Activated T-cell treated with anti-CD3 and anti-CD28 coated beads for 1 hour (primary cell): ENCODE measurements at places on chromosomes 11 and 22.

DNA sequence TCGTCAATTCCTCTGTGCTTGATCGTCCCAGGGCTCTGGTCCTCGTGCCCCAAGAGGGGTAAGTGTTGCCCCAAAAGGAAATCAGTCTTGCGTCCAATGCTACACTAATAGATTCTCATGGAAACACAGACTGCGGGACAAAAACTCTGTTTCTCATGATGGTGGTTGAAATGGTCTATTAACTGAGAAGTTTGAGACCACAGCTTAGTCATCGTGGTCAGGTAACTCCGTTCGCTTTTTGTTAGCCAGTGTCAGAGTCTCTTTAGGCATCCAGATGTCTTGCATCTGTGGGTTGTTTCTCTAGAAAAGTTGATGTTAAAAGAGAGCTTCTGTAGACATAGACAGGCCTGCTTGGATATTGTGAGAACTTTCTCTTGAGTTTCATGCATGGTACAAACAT is 104.6 kb upstream of the SORL1-AS1 start:
- DNase-seq, result no peak

DNA sequence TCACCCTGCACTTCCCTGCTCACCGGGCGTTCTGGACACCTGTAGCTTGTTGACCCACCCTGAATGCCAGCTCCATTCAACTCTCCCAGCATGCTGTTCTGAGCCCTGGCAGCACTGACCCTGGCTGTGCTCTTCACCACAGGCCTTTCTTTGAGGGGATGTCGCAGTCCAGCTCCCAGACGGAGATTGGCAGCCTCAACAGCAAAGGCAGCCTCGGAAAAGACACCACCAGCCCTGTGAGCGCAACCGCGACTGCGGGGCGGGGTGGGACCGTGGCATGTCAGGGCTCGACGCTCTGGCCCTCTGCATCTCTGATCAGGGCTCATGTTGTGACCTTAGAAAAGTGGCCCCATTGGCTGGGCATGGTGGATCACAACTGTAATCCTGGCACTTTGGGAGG is 47.4 kb upstream of the RAB1B start:
- DNase-seq, result no peak

DNA sequence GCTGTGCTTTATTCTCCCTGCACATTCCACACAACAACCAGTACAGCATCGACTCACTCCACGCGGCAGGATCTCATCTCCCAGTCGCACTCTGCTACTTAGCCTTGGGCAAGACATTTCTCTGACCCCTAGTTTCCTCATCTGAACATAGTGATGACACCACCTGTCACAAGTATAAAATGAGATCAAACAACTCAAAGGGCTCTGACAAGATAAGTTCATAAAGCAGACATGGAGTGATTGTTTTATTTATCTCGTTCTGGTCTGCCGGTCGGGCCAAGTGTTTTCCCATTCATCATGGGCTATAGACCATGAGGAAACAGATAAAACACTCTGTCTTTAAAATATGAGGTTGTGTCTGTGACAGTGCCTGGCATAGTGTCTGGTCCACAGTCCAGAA is 35.0 kb downstream of the DSCAML1 start:
- DNase-seq, result no peak

DNA sequence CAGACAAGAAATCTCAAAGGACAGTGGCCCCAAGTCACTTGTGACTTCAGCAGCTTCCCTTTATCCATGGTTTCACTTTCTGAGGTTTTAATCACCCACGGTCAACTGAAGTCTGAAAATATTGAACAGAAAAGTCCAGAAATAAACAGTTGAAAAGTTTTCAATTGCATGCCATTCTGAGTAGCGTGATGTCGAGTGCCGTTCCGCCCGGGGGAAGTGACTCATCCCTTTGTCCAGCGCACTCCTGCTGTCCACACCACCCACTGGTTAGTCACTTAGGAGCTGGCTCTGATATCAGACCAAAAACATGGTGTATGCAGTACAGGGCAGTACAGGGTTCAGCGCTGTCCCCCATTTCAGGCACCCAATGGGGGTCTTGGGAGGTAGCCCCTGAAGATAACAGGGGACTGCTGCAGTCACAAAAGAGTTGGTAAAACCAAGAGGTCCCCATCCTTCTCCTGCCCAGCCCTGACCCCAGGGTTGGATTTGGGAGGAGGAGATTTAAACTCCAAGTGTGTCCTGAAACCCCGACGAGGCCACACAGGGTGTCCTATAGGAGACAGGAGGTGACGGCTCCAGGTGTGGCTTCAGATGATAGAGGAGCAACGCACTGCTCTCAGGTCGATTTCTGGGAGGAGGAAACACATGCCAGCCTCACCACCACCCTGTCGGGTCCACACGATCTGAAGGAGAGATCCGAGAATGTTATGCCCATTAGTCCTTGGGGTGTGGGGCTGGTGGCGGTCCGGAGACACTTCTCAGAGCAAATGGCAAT is 390.1 kb downstream of the CTTN start:
- no peak for DNase-seq

GRCh38 chr22:46352691-46353386 is 17.3 kb downstream of the TRMU start:
- no peak for DNase-seq

- no peak for DNase-seq
Observed at GRCh38 chr11:125923633-125924032, 19.3 kb downstream of the DDX25 start.

GRCh38 chr11:76193219-76193618 is 13.1 kb downstream of the WNT11 start:
- DNase-seq, result no peak

GRCh38 chr11:73399159-73399590 is 23.0 kb downstream of the RELT start:
- DNase-seq, result no peak

- no peak for DNase-seq
Observed at GRCh38 chr11:76856106-76856505, 4.6 kb upstream of the ACER3 start.

GRCh38 chr22:30287648-30288418 is 1.5 kb downstream of the CASTOR1 start:
- DNase-seq, result peak; percentile 88

DNA sequence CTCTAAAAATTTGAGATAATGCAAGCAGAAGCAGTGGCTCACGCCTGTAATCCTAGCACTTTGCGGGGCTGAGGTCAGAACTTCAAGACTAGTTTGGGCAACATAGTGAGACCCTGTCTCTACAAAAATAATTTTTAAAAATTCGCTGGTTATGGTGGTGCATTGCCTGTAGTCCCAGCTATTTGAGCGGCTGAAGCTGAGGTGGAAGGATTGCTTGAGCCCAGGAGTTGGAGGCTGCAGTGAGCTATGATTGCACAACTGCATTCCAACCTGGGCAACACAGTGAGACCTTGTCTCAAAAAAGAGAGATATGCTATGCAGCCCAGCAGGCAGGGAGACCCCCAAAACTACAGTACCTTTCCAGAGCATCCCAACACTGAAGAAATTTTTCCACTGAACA is 2.3 kb downstream of the CTSC start:
- no peak for DNase-seq

DNA sequence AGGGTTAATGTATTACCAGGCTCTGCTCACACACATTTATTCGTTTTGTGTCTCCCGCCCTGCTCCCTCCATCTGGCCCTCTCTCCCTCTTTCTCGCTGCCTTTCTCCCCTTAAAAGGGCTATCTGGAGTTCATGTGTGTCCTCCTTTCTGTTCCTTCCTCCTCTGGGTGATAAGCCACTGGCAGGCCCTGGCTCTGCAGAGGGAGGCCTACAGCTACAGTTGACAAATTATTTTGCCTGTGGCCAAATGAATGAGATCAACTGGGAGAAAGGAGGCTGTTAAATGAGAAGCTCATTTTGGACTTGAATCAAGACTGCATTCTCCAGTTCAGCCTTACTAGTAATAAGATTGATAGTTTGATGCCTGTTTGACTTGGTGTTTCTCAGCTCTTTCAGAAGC is 17.5 kb upstream of the OPCML start:
- no peak for DNase-seq

GRCh38 chr11:30454111-30454510 is 131.2 kb downstream of the ARL14EP start:
- no peak for DNase-seq

GRCh38 chr11:70371241-70371640 is 27.1 kb upstream of the CTTN start:
- no peak for DNase-seq

GRCh38 chr11:6419009-6419631 is at the start of gene APBB1:
TSS of gene APBB1 (minus strand) at chr11:6419094. CDS start at chr11:6411347, 7,747 bp downstream.
- DNase-seq, result peak; percentile 73

DNA sequence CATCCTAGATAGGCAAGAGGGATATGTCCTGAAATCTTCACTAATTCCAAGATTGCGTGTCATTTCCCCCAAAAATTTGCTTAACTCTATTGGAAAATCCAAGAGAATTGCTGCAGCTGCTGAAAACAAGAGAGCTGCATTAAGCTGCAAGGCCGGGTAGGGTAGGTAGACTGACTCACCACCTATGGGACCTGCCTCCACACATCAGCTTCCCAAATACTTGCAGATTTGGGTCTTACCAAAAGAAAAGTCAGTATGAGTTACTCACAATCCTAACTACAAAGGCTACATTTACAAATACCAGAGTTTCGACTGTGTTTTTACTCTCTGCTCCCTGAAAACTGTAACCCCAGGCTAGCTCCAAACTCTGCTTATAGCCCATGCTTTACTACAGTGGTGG is 142.5 kb upstream of the TEAD1 start:
- no peak for DNase-seq

- DNase-seq, result no peak
Observed at GRCh38 chr22:50710886-50711285, 27.1 kb upstream of the ACR start.

DNA sequence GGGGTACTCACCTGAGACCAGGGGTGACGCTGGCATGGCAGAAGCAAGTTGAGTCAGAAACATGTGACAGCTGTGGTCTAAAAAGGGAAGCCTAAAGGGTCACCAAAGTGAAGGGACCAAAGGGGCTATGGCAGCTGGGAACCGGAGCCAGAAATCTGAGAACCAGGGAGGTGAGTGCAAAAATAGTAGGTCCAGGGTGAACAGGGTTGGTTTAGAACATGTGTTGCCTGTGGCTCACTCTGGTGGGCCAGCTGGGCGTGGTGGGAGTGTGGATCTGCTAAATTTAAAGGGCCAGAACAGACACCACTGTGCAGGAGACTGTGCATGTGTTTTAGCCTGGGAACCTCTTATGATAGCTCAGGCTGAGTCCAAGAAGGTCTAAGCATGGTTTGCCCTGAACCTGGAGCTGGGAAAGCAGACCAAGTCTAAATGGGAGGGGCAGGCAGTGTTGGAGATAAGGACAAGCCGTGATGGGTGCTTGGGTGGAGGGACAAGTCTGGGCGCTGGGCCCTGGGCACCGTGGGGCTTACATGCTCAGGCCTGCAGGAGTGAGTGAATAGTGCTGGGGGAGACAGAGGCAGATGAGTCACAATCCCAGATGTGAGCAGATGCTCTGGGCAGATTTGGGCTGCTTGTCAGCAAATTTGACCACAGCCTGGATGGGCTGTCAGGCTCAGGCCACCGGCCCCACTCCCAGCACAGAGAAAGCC is 41.4 kb upstream of the ZBED5 start:
- DNase-seq, result no peak

- DNase-seq, result no peak
Observed at GRCh38 chr22:19743651-19744050, 16.9 kb upstream of the TBX1 start.
